CD8-positive, alpha-beta T cell (primary cell): ENCODE measurements at places on chromosomes 6 and 20.

DNA sequence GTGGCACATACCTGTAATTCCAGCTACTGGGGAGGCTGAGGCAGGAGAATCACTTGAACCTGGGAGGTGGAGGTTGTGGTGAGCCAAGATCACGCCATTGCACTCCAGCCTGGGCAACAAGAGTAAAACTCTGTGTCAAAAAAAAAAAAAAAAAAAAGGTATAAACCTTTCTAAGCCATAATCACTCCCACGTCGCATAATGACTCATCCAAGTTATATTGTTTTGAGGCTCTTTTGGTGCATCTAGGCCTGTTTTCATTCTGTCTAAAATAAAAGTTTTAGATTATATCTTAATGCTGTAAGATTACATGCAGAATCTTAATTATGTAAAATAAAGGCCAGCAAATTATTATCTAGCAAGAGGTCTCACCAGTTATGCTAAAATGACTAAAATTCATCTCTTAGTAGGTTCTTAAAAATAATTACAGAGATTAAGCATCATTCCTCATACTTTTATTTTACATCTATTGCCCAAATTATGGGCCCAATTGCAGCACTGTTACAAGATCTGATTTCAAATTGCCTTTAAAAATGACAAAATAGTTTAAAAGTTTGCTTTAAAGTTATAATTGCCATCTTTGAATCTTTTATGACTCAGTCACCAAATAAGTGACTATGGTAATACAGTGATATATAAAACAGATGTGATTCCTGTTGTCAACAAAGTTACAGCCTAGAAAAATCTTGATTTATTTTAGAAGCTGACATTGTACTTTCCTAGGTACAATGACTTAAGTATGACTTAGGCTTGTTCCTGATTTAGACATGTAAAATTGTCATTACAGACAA, 10.4 kb upstream of the SUMO4 start:
- no peak for DNase-seq

DNA sequence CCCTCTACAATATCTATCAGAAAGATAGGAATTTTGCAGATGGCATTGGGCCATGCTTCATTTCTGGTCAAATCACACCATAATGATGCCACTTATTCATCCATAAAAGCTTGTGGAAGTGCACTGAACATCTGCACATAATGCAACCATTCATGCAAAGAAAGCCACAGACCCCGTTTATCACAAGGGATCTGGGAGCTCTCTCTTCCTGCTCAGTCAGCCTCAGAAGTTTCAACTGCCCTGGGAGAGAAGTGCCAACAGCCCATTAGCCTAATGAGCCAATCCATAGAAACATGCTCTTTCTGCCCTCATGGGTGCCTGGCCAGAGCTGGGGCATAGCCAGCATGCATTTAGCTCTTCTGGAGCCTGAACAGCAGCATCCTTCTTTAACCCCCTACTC, 85.8 kb downstream of the SLC35F1 start:
- DNase-seq = no peak

GRCh38 chr6:14743144-14743473, 502.8 kb upstream of the JARID2 start:
- DNase-seq = no peak

- DNase-seq = no peak
Observed at GRCh38 chr6:88650029-88650619, 313.3 kb downstream of the RNGTT start.

DNA sequence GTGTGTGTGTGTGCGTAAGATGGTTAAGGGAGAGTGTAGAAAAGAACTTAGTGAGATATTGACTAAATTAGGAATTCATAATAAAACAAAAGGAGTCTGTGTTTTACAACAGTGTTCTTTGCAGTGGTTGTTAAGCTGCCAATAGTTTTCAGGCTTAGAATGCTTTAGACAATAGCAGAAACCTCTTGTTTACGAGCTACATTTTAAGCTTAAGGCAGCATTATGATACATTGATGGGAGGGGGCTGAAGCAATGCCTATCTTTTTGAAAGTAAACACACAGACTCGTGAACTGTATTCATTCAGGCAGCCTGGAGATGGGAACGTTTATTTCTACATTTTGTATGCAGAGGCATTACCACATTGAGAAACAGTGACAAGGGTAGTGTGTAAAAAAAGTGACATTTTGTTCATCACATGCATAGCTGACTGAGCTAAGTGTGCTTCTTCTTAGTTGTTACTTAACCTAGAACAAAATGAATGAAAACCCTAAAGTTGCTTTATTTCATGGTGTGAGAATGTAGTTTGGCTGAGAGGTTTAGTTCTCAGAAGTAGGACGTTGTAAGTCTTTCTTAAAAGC, 21.2 kb downstream of the CLVS2 start:
- no peak for DNase-seq

- DNase-seq = no peak
Observed at GRCh38 chr6:159973406-159973805, 4.5 kb downstream of the IGF2R start.

GRCh38 chr6:90369024-90369519, 72.4 kb upstream of the BACH2 start:
- no peak for DNase-seq

- no peak for DNase-seq
Observed at GRCh38 chr6:141107591-141108160, 1025.0 kb upstream of the GJE1 start.

DNA sequence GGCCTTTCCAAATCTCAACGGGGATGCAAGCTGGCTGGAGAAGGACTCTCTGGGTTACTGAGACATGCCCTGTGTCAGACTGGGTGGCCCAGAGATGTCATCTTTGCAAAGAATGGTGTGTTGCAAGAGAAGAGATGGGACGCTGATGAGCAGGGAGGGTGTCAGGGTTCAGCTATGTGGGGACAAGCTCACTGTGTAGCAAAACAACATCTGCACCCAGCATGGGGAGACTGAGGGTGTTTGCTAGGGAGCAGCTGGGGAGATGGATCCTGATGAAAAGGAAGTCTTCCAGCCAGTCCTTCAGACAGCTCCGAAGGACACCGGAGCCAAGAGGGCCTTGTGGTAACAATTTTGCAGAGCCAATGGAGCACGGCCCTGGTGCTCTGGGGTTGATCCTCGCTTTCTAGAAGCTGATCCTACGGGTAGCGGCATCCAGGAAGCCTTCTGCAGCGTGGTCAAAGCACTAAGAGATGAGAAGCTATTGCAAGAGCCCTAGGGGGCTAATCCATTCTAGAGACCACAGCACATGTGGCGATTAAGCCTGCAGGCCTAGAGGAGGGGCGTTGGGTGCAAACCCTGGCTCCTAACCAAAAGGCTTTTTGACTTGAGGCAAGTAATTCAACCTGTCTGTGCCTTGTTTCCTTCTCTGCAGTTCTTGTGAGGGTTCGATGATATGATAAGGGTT, 39.9 kb downstream of the EDN3 start:
- no peak for DNase-seq

DNA sequence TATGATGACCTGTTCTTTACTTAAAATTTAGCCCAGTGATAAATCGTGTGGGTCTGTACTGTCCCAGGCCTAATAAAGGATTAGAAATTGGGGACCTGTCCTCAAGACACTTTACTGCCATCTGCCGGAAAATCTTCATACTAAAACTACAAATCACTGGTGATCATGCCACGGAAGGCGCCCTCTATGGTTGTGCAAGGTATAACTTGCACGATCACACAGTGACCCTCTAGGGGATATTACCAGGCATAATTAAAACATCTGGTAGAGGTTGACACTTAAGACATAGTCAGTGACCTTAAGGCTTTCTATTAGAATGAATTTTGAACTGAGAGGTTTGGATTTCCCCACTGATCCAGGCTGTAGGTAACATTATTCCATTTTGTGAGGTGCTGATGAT, 172.6 kb downstream of the BMP2 start:
- no peak for DNase-seq

- no peak for DNase-seq
Observed at GRCh38 chr6:52517502-52518278, 59.2 kb downstream of the TRAM2 start.

DNA sequence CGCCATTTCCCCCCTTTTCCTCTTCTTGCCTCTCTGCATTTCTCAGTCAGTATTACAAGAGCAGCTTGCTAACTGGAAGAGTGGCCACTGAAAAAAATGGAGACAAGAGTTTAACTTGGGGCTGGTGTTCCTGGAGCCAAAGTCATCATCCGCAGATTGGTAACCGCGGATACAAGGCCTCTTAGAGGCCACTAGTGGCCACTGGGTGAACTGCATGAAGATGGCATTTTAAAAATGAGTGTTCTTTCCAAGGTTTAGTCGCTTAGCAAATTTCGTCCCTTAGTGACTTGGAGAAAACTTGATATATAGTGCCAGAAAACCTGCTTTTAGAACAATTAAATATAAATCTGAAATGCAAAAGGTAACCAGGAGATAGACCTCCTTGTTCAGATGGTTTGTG, 4.8 kb downstream of the F13A1 start:
- no peak for DNase-seq
